ENCODE measurements at places on chromosomes 13 and 19.

- peak; percentile 11 for DNase-seq
These were observed 750 bp downstream of the RAB20 start for GRCh38 chr13:110560601-110561343.

DNA sequence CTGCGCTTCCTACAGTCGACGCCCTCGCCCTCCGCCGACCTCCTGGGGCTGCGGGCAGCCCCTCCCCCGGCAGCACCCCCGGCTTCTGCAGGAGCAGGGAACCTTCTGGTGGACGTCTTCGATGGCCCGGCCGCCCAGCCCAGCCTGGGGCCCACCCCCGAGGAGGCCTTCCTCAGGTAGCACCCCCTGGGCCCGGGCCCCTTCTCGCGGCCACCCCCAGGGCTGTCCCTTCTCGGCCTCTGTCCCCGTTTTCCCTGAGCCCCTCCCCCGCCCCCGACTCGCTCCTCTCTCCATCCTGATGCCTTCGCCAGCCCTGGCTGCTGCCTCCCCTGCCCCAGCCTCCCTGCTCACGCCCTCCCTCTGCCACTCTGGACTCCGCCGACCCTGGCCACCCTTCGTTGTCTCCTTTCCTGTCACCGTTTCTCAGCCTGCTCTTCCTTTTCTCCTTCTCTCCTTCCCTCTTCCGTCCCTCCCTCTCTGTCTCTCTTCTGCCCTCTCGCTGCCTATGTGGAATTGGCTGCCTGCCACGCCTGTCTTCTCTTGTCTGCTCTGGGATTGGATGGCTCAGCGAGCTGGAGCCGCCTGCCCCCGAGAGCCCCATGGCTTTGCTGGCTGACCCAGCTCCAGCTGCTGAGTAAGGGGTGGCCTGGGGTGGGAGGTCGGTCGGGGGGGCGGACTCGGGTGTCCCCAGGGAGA lies 11.0 kb downstream of the FUZ start:
- DNase-seq = no peak

- no peak for DNase-seq
These were observed 24.3 kb downstream of the CAPN12 start for GRCh38 chr19:38719761-38720558.

- DNase-seq = no peak
These were observed 32.1 kb downstream of the CYP4F22 start for GRCh38 chr19:15540435-15540834.

- DNase-seq = no peak
These were observed 4.5 kb upstream of the EPSTI1 start for GRCh38 chr13:42996584-42996983.

DNA sequence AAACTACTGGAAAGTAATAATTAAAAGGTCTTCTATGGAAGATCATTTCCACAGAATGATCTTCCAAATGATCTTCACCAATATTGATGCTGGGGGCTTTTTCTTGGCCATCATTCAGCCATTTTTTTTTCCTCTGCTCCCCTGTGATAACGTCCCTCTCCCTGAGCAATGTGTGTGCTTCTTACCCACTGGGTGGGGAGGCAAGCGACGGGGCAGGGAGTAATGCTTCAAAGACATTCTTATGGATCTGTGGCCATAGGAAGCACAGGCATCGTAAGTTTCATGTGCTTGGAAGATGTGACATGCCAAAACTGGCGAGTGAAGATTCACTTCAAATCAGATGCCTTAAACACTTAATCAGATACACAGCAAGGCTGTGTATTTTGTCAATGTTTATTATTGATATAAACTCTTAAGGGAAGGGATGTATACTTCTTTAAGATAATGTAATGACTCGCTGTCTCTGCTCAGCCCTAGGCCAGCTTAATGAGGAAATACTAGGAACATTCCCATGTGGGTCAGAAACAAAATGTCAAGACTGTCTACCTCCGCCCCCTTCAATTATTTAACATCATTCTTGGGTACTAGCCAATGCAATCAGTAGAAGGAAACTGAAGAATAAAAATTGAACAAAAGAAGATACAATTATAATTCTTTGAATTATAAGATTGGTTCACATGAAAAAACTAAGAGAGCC lies 34.1 kb upstream of the SERPINE3 start:
- DNase-seq = no peak

DNA sequence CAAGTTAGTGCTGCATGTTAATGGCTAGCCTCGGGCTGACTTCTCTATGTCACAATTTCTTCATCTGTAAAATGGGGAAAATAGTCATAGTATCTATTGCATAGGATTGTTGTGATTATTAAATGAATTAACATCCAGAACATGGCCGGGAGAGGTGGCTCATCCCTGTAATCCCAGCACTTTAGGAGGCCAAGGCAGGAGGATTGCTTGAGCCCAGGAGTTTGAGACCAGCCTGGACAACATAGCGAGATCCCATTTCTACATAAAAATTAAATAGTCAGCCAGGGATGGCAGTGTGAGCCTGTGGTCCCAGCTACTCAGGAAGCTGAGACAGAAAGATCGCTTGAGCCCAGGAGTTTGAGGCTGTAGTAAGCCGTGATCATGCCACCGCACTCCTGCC lies 21.8 kb upstream of the FBL start:
- DNase-seq = no peak

GRCh38 chr13:113536461-113537110 lies 46.1 kb upstream of the DCUN1D2 start:
- no peak for DNase-seq

DNA sequence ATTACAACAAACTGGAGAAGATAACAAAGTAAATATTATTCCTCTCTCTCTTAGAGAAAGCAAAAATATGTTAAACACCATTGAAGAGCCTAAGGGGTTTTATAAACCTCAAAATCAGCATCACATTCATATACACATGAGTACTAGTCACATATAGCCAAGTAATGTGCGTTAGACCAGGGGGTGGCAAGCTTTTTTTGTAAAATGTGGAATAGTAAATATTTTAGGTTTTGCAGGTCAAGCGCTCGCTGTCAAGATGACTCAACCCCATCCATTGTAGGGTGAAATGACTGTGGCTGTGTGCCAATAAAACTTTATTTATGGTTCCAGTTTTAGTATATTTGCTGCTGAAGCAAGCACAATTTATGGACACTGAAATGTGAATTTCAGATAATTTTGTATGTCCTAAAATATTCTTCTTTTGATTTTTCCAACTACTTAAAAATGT lies 21.7 kb downstream of the RFX2 start:
- no peak for DNase-seq

DNA sequence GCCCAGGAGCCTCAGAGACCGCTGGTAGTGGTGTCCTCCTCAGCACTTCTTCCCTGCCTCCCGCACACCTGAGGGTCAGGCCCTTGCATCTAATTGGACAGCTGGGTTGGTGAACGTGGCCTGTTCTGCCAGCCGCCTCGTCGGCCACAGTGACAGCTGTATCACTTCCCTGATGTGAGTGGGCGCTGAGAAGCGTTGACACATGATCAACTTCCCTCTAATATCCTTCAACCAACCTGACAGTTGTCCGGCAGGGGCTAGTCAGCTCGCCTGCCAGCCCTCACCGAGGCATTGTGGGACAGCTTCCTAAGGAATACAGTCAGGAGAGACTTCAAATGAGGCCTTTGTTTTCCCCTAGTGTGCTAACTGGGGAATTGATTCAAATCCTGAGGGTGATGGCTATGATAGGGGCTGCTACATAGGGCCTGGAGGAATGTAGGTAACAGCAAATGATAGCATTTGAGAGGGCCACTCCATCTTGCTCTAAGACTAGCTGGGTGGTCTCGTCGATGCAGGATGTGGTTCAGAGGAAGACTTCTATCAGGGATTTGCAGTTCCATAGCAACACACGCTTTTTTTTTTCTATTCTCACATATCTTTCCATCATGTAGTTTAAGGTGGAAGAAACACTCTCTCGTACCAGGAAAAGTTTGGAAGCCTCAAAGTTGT lies 230.8 kb downstream of the TSHZ3 start:
- no peak for DNase-seq

DNA sequence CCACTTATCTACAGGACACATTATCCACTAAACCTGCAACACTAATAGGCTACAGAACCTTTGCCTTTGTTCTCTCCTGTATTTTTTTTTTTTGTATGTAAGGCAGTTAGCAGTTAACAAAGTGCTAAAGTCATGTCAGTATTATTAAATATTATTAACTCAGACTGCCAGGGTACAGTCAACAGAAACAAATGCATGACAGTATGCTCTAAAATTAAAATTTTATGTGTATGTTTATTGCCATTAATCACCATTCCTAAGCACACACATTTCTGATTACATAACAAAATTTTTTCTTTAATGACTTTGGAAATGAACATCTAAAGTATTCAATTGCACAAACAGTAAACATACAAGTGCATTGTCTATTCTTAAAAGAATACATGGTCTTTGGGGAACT lies 41.7 kb downstream of the XPO4 start:
- no peak for DNase-seq

DNA sequence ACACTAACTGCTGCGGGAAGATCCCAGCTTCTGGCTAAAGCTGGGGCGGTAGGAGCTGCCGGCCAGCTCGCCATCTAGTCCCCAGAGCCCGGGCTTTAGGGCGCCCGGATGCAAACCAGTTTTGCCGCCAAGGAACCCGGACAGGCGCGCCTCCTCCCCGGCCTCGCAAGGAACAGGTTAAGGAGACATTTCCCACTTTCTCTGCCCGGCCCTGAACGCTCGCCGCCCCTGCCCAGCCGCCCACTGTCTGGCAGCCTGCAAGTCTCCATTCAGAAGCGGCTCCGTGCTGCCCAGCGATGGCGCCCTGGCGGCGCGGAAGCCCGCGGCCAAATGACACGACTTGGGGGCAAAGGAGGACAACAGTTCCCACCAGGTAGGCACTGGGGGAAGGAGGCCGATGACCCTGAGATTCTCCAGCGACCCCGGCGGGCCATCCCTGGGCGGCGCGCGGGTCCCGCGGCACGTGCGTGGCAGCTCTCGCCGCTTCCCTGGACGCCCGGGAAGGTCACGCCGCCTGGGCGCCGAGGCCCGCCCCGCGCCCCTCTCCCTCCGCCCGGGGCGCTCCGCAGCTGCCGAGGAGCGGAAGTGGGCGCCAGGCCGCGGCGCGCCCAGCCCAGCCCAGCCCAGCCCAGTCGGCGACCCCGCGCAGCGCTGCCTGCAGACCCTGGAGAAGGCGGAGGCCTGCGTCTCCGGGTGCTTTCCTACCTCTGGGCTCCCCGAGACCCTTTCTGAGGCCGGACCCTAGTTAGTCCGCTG lies 42.2 kb upstream of the HNRNPA1L2 start:
- DNase-seq = peak; percentile 11

DNA sequence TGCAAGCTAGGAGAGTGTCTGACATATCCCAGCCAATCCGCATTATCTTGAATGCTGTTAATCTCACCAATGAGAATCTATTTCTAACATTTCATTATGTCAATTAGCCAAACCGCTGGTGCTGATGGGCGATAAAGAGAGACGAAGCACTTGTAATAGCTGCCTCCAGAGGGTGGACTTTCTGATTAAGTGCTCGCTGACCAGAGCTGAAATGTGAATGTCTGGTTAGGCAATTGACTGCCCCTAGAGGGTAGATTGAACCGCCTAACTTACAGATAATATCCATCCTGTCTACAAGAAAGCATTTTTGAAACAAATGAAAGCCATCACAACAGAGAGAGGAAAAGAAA lies 552 bp upstream of the GRWD1 start:
- DNase-seq = peak; percentile 38

- no peak for DNase-seq
These were observed 97.6 kb upstream of the MIR17HG start for GRCh38 chr13:91249861-91250260.

GRCh38 chr19:34808566-34808965 lies 35.6 kb upstream of the ZNF599 start:
- no peak for DNase-seq

DNA sequence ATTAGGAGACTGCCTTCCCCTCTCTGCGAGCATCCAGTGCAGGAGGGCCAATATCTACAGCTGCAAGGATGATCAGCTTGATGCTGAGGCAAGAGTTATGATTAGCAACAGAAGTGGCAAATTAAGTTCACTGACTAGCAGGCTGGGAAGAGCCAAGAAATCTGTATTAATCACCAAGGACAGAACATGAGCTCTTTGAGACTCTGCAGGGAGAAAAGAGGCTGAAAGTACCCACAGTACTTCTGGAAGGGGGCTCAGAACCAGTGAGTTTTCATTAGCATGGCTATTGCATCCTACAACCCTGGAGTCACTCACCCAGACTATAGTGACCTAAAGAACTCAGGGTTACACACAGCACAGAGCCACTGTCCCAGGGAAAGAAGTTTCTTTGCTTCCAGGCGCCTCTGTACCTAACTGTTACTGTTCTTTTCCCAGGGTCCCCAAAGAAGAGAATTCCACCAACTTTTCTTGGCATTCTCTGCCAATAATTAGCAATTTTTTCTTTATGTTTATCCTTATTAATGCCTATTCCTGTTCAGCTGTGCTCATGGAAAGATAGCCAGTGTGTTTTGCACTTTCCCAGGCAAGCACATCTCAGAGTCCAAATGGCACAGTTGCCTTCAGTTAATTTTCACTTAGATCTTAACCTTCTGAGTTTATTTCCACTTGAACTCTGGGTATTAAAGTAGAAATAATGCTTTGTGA lies 25.8 kb upstream of the MEDAG start:
- DNase-seq = no peak

GRCh38 chr13:68888832-68889231 lies 1218.8 kb upstream of the ATXN8OS start:
- no peak for DNase-seq

DNA sequence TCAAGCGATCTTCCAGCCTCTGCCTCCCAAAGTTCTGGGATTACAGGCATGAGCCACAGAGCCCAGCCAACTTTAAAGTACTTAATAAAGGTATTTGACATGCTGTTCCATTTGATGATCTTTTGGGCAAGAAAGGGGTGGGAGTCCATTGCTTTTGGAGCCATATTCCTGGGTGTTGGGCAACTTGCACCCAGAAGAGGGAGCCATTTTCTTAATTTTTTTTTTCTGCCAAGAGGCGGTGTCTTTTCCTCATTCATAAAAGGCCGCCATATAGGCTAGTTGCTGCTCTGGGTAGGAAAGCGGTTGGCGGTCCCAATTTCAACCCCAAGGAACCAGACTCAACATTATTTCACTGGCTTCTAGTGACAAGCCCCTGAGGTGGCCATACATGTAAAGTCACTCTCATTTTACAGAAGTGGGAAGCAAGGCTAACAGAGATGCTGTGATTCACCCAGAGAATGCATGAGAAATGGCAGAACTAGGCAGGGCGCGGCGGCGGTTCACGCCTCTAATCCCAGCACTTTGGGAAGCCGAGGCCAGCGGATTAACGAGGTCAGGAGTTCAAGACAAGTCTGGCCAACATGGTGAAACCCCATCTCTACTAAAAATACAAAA lies 139.6 kb downstream of the CACNA1A start:
- DNase-seq = no peak
